ENCODE measurements at places on chromosomes 1 and 21.

- no peak for DNase-seq
These were observed 516 bp downstream of the PHLDA3 start for GRCh38 chr1:201468501-201468843.

DNA sequence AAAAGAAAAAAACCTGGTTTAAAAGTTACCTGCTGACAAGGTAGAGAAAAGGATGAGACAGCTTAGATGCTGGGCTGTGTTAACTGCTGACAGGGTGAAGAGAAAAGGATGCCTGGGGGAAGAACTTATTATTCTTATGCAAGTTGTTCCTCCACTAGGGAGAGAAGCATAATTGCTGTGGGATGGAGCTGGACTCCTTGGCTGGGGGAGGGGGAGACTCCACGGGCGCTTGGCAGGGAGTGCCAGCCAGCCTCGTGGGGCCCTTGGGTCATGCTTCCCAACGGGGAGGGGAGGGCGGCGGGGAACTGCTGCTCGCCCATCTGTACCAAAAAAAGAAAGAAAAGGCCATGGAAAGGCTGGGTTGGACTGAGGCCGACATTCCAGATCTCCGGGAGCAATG, 47.2 kb downstream of the SYCP1 start:
- no peak for DNase-seq

GRCh38 chr1:201504799-201505502, 2.0 kb downstream of the CSRP1 start:
- DNase-seq = no peak

DNA sequence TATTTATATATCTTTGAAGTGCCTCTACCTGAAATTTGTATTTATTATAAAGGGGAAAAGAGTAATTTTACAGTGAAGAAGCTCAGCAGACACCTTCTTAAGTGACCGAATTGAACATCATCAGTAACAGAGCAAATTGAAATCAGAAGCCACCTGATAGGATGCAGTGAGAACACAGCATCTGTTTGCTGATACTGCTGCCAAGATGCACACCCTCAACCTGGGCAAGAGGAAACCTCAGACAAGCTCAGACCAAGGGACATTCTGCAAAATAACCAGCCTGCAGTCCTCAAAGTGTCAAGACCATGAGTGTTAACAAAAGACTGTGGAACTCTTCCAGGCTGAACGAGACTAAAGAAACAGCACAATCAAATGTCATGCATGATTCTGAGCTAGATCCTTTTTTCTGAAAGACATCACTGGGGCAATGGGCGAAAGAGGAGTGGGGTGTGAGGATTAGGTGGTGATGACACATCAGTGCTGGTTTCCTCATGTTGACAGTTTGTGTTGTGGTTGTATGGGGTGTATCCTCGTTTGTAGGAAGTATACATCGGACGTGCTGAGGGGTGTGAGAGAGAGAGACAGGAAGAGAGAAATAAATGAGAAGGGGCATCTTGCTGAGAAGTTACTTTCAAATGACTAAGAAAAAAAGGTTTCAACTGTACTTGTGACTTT, 103.7 kb downstream of the ABCA4 start:
- no peak for DNase-seq

- DNase-seq = no peak
These were observed 55.0 kb downstream of the NID1 start for GRCh38 chr1:236009857-236010256.

GRCh38 chr1:20551945-20552727, at the start of gene FAM43B:
FAM43B (plus strand) TSS chr1:20552573; CDS start chr1:20552974, 401 bp downstream.
- peak; percentile 88 for DNase-seq

GRCh38 chr21:45043541-45044020, 30.8 kb upstream of the ADARB1 start:
- no peak for DNase-seq

GRCh38 chr1:236535662-236536161, 11.9 kb downstream of the LGALS8 start:
- DNase-seq = no peak

GRCh38 chr1:74579425-74579824, 67.0 kb upstream of the LRRC53 start:
- DNase-seq = no peak

DNA sequence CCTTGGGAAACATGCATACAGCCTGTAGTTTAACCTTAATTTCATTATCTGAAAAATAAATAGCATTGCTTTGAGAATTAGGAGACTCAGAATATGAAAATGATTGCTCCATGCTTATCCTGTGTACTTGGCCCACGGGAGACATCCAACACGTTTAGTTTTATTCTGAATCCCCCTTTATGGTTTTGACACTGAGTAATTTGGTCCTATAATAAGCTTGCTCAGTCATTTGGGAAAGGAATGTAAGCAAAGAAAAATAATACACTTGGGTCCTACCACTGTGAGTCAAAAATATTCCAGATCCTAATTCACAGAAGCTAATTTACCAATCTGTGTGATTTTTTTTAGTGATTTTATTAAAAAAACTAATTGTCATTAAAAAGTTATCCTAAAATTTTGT, 557.3 kb downstream of the USP25 start:
- DNase-seq = no peak

DNA sequence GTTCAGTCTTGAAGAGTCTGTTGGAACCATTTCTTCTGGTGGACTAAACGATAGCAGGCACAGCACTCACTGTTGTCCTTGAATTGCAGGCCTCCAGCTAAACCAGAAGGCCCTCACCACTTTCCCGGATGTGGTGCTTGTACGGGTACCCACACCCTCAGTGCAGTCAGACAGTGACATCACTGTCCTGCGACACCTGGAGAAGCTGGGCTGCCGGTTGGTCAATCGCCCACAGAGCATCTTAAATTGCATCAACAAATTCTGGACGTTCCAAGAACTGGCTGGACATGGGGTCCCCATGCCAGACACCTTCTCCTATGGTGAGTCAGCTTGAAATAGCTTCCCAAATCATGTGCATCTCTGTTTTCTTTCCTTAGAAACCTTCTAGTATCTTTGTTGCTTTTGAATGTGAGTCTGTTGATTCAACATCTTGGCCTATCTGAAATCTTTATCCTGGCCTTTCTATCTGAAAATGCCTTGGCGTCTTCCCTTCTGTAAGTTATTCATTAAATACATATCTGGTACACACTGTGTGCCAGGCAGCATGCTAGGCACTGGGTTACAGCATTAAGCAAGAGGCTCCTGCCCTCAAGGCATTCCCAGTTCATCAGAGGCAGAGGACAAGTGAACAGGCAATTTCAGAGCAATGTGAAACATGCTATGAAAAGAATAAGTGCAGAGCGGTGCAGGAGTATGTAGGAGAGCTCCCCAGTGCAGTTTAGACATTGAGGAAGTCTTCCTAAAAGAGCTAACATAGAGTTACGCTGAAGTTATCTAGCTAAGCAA, 18.9 kb downstream of the RIMKLA start:
- no peak for DNase-seq

DNA sequence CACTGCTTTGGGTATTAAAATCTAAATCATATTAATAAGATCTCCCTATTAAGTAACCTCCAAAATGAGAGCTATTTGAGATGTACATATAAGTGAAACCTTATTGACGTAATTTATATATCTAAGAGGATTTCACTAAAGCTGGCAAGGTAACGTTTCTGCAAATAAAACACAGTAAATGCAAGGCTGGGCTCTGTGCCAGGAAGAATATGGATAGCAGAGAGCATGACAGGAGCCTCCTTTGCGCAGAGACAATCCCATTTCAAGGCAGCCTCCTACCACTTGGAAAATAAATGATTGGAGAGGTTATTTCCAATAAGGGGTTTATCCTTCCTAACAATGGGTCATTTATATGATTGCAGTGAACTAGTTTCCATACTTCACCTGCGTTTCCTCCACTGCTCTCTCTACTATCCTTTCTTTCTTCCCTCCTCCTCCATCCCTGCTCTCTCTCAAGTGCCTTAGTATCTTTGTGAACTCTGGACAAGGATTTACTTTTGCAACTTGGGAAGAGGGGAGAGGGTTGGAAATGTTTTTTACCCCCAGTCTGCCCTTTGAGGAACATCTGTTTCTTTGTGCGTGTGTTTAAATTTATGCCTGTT, 3.0 kb upstream of the NFIA start:
- no peak for DNase-seq

DNA sequence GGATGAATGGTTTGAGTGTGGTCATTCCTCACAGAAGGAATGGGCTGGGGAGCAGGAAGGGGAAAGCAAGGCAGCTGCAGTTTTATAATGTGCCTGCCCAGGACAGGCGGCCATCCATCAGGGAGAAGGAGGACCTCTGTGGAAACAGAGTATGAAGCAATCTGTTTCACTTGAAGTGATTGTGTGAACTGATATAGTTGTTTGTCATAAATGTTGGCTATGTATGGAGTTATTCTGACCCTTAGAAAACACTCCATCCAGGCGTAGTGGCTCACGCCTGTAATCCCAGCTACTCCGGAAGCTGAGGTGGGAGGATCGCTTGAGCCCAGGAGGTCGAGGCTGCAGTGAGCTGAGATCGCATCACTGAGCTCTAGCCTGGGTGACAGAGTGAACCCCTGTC, 46.5 kb downstream of the NENF start:
- DNase-seq = no peak

DNA sequence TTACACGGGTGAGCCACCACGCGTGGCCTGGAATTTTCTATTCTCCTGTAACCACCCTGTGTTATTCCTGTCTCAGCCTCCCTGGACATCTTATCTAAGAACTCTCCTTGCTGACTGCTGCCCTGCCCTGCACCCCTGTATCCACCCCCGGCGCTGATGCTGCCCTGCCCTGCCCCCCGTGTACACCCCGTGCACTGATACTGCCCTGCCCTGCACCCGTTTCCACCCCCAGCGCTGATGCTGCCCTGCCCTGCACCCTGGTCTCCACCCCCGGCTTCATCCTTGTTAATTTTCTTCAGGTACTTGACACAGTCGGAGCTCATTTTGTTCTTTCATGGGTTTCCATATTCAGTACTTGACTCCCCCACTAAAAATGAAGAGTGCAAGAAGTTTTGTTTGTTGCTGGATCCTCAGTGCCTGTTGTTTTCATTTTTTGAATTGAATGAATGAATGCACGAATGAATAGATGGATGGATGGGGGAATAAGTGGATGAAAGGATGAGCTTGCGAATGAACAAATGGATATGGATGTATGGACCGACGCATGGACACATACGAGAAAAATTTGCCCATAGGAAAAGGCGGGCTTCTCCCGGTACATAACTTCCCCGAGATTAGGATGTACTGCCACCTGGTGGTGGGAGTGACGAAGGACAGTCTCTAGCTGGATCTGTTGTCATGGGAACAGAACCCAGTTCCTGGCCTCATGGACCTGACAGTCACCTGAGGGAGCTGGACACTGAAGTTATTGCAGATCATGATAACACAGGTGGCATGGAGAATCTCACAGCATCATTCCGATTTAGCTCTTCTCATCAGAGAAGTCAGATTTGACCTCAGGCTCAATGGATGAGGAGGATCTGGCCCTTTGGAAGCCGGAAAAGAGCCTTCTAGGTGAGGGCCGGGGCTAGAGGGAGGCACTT, 14.9 kb downstream of the AADACL4 start:
- peak; percentile 78 for DNase-seq

- no peak for DNase-seq
These were observed 17.2 kb upstream of the C1QA start for GRCh38 chr1:22619252-22619651.

DNA sequence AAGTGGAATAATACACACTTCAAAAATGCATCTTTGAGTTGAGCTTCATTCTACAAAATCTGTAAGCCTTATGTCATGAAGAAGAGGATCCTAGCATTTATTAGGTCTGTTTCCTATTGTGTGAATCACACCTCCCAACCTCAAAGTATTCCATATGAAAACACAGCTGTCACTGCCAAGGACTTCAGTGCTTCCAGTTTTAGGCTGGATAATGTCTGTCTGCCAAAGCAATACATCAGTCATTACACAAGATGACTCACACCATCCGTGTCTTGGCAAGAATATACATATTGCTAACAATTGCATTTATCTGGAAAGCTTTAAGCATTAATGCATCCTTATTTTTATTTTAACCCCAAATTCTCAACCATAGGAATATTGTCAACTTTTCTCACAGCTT, 125.7 kb upstream of the TMPRSS15 start:
- no peak for DNase-seq

DNA sequence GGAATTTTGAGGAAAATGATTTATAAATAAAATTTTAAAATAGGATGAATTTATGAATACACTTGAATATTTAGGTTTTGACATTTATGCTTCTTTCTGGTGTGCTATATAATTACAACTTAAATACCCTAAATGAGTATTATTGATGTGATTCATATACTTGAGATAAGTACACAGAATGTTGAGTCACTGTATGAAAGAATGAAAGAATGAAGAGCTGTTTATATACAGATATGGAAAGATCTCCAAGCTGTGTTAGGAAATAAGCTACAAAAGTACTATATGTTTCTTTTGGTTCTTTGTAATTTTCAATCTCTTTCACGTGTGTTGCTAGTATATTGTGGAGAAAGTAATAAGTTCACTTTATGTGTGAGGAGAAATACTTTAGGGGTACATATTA, 147.2 kb downstream of the RASAL2 start:
- no peak for DNase-seq

- no peak for DNase-seq
These were observed 34.6 kb upstream of the ZNF281 start for GRCh38 chr1:200444478-200444877.

Data from ecto neural progenitor cell (in vitro differentiated cells).